ENCODE measurements at places on chromosomes 12 and 14.

- DNase-seq, result no peak
Observed at GRCh38 chr14:104084251-104085002, 1.1 kb upstream of the ASPG start.

- DNase-seq, result no peak
Observed at GRCh38 chr14:95413289-95414215, 93.8 kb upstream of the CLMN start.

GRCh38 chr12:8455727-8456360 is at the start of gene CLEC6A:
Gene CLEC6A (plus strand): TSS chr12:8455962. CDS start chr12:8456112, 150 bp downstream.
- no peak for DNase-seq

DNA sequence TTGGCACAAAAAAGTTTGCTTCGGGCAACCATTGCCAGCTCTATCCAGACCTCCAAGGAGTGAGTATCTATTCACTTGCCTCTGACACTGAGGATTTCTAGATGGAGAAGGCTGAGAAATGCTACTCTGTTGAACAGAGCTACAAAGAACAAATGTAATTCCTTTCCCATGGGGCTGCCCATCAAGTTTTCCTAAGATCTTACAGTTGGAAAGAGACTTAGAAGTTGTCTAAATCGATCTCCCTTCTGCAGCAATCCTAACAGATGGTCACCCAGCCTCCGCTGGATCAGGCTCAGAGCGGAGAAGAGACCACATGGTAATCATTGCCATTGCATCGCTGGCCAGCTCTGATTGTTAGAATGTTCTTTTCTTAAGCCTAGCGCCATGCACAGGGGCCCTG is 110.1 kb upstream of the BCL2L14 start:
- no peak for DNase-seq

DNA sequence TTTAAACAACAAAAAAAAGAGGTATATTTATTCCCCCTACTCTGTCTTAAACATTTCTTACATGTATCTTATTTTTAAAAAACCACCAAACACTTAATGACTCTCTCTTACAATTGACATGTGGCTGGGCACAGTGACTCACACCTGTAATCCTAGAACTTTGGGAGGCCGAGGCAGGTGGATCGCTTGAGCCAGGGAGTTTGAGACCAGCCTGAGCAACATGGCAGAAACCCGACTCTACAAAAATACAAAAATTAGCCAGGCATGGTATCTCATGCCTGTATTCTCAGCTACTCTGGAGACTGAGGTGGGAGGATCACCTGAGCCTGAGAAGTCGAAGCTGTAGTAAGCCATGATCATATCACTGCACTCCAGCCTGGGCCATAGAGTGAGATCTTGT is 16.0 kb downstream of the SLC41A2 start:
- DNase-seq, result no peak

- DNase-seq, result no peak
Observed at GRCh38 chr14:54839701-54840119, 62.9 kb downstream of the GCH1 start.

DNA sequence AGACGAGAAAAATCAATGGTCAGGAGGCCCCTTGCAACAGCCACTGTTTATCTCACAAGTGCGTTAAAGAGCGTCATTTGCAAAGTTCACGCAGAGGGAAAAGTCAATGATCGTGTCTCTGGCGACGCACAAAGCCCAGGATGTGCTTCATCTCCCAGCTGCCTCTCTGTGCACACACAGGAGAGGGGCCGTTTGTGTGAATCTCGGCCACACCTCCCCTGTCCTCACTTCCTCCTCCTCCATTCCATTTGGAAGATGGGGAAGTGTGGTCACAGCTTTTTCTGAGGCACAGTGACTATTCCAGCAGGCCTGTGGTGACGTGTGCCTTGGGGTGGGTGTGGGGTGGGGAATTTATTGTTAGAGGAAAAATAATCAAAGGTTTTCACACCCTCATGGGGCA is 90.4 kb downstream of the RBM19 start:
- DNase-seq, result no peak

GRCh38 chr12:124804011-124804621 is 59.5 kb downstream of the SCARB1 start:
- DNase-seq, result no peak

- no peak for DNase-seq
Observed at GRCh38 chr14:79587875-79588274, 623.4 kb downstream of the DIO2 start.

DNA sequence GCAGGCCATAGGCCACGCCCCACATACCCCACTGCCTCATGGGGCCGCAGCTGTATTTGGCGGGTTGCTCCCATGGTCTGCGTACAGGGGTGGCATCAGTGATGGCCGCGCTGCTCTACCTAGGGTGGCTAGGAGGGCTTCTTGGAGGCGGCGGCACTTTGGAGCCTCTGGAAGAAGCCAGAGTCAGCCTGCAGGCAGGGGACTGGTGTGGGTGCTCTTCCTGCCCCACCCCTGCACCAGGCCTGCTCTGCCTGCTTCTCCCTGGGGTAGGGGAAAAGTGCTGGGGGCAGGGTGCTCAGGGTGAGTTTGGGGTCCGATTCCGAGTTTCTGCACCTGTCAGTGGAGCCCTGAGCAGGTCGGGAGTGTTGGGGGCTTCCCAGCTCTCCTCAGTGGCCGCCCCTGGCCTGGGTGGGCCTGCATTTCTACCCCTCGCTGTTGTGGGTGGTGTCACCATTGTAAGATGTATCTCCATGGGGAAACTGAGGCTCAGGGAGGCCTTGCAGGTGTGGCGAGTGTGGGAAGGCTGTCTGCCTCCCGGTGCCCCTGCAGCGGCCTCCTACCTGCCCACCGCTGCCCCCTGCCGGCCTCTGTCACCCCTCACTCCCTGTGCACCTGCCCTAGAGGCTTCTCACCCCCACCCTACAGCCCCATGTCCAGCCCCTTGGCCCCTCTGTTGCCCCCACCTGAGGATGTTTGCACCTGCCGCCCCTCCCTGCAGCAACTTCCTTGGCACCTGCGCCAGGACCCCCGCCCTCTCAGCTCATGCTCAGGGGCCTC is 5.5 kb downstream of the CEP170B start:
- no peak for DNase-seq

DNA sequence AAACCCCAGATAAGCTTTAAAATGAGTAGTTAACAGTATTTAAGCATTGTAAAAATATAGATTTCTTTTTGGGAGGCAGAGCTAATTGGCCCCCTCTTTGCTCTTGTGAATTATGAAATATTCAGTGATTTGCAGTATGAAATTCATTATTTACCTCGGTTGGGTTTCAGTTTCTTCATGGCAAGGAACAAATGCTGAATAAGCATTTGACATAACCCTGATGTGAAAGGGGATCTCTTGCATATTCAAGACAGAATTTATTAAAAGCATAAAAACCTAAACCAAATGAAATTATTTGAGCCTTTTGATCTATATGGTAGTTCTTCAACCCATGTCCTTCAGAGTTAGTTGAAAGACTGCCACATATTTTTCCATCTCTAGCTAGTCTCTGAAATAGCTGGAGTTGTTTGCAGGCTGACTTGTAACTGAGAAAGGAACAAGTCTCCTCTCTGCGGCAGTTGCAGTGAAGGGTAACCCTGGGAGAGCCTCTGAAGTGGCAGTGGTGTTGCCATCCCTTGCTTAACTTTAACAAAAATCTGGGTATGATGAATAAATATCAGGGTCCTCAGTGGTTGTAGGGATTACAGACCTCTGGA is 690 bp downstream of the AKAP6 start:
- DNase-seq, result no peak

GRCh38 chr12:127150028-127150427 is 1116.9 kb upstream of the TMEM132C start:
- no peak for DNase-seq

DNA sequence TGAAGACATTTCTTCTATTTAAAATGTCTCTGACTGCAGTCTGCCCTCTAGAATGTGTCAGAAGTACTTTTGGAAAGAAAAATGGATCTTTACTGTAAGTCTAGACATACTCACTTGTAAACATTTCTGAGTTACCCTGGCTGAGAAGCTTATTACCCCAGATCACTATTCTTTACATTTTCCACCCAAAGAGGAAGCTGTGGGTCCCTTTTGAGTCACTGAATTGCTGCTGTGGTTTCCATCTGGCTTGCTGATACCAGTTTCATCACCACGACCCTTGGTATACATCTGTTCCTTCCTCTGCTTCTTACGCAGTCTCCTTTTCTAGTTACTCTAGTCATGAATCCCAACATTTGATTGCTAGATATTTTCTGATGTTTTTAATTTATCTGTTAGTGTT is 20.2 kb upstream of the CLEC4D start:
- DNase-seq, result peak; percentile 9

DNA sequence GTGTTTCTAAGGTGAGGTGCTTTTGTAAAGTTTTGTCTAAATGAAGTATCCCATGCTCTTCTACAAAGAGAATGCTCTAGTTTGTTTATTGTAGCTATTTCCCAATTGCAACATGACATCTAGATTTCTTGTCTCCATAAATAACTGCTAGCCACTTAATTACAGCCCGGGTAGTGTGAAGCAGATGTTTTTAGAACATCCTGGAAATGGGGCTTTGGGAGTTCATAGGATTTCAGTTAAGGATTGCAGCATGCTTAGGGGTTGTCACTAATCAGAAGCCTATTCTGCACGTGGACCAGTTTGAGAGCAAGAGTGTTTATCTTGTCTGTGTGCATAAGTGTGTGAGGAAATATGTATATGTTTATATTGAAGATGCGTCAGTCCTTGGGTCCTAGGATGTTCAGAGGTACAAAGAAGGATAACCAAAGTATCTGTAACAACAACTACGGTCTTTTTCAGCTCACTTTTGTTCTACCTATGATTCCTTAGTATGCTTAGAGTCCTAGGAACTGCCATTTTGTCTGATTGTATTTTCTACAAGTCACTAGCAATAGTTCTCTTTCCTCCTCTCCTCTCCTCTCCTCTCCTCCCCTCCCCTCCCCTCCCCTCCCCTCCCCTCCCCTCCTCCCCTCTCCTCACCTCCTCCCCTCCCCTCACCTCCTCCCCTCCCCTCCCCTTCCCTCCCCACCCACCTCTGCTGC is 135.3 kb downstream of the ACSS3 start:
- DNase-seq, result no peak
